NCI-H460 (cell line): ENCODE measurements at places on chromosomes 5 and 9.

DNA sequence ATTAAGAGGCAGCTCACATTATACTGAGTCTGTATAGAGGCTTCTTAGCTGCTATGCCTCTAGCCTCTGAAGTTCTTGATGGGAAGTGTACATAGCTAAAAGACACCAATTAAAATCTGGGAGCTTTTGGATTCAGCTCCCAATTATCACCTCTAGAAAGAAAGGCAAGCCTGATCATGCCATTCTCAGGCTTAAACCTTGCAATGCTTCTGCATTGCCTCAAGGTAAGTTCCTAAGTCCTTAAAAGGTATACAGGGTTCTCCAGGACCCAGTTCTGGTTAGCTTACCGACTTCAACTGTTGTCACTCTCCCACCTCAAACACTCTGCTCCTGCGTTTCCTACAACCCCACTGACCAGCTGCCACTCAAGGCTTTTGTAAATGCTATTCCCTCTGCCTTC is 17.5 kb upstream of the CCL28 start:
- no peak for DNase-seq

GRCh38 chr5:148372166-148372725 is 11.5 kb upstream of the FBXO38 start:
- DNase-seq, result no peak

DNA sequence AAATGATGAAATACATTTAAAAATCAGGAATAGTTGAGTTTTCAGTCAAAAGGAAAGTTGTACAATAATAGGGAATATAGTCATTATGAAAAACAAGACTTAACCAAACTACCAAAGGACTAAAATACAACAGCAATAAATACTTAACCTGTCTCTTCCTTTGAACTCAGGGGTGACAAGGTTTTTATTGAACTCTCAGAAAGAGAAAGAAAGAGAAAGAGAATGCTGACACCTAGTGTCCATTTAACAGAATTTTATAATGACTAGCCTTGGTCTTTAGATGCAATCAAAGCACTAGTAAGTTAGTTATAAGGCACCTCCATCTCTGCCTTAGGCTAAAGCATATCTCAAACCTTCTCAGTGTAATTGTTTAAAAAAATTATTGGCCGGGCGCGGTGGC is 47.5 kb downstream of the UIMC1 start:
- DNase-seq, result peak; percentile 49

DNA sequence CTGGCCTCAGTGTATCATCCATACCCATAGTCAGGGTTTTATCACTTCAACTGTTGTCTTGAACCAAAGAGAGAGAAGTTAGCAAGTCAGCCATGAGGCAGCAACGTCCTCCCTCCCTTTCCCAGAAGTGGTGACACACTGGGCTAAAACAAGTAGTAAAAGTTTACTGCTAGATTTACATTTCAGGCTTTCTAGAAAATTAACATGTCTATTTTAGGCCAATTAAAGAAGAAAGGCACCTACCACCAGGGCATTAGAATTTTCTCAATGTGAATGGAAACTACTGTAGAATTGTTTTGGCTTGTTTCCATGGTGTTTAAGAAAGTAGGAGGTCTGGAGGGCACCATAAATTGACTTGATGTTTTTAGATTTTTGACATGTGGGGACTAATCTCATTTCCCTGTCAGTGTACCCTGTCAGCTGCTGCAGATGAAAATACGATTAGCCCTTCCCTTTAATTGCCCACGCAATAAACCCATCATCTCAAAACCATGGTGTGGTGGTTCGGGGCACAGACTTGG is 121.8 kb upstream of the ELL2 start:
- no peak for DNase-seq

DNA sequence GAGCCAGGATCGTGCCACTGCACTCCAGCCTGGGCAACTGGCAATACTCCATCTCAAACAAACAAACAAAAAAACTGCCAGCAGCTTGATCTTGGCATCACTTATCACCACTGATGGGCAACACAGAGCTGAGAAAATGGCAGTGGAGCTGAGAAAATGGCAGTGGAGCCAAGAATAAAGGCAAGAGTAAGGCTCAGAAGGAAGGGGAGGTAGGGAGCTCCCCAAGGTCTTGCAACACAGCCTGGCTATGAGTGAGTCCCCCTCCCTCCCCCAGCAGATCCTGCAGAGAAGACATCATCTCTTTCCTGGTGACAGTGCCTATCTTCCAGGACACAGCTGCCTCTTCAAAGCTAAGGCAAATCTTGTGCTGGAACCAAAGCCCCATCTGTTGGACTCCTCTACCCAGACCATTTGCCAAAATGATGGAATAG is 70.3 kb downstream of the UGCG start:
- no peak for DNase-seq

- DNase-seq, result no peak
Measured at GRCh38 chr5:50744776-50745175, 78.3 kb downstream of the PARP8 start.

GRCh38 chr9:116383936-116384335 is 230.3 kb downstream of the PAPPA start:
- DNase-seq, result no peak

GRCh38 chr5:57277085-57277484 is 103.2 kb downstream of the GPBP1 start:
- DNase-seq, result peak; percentile 17

DNA sequence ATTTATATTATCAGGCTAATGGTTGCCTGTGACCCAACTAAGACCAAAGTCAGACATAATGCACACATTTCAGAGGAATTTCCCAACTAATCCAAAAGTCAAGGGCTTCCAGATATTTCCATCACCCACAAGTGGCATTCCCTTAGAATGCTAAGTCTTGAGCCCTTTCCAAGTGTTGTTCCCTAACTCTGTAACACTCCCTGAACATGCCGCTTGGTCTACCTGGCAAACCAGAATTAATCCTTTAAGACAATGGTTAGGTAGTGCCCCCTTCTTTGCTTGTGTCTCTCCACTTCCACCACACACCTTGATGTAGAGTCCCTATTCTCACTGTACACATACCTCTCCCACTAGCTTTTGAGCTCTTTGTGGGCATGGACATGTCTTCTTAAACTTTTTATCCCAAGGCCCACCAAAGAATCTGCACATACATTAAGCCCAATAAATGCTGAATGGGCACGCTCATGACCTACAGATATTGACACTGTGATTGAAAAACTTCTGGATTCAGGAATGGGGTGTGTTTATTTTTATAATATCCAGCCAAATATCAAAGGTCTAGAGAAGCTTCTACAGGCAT is 37.8 kb upstream of the IFNE start:
- no peak for DNase-seq

- DNase-seq, result peak; percentile 87
Measured at GRCh38 chr9:131635285-131635684, 90.0 kb downstream of the PRRT1B start.

- no peak for DNase-seq
Measured at GRCh38 chr9:103188781-103189350, 193.7 kb downstream of the CYLC2 start.

DNA sequence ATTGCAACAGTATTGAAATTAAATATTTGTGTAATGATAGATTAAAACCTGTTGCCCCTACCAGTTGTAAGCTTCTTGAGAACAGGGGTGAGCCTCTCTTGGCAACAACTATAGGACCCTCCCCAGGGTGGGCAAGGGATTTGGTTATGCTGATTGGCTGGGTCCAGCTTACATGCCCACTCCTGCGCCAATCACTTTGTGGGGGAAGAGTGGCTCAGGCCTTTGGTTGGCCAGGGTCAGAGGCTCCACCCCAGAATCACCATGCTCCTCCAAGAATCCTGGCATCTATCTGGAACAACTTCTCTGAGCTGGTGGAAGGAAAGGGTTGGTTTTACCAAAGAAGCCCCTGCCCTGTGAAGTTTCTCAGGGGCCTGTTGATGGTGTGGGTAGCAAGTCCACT is 8.6 kb upstream of the PITX1 start:
- no peak for DNase-seq

DNA sequence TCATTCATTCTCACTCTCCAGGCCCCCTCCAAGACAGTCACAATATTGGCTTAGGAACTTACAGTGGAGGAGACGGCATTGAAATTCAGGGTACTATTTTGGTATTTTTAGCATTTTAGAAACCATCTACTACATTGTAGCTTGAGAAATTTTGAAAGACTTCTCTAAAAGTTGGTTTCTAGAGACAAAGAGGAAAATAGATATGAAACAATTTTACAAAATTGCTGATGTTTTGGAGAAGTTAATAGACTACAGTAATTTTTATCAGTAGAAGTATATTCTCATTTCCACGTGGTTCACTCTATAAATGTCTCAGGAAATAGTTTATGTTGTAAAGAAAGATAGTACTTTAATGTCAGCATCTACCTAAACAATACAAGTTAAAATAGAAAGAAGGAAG is 63.2 kb upstream of the ZSWIM6 start:
- DNase-seq, result no peak

GRCh38 chr5:125970631-125971307 is 452.4 kb upstream of the GRAMD2B start:
- DNase-seq, result no peak

DNA sequence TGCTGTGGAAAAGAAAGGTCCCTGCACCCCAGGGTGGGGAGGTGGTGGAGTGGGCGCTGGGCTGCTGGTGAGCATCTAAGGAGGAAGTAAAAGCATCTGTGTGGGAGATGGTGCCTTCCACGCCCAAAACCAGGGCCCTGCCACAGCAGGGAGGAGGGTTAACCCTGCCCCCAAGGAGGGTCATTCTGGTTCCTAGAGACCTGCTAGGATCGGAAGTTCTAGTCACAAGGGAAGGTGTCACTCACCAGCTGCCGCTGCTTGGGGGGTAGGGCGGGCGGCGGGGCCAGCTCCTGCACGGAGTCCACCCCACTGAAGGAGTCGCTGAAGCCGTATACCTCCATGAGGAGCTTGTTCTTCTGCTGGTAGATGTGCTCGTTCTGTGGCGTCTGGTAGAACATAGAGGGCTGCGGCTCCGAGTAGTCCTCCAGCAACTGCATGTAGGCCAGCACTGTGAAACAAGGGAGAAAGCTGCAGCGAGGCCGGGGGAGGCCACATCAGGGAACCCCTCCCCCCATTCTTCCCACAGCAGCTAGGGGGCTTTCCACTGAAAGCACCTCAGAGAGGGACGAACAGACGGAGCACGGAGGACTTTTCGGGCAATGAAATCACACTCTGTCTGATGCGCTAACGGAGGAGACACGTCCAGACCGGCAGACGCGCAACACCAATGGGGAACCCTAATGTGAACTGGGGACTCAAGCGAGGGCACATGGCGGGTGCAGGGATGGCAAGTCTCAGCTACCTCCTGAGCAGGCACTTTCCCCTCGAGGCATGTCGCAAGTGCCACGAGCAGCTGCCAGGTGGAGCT is 76.4 kb downstream of the PRRT1B start:
- no peak for DNase-seq

DNA sequence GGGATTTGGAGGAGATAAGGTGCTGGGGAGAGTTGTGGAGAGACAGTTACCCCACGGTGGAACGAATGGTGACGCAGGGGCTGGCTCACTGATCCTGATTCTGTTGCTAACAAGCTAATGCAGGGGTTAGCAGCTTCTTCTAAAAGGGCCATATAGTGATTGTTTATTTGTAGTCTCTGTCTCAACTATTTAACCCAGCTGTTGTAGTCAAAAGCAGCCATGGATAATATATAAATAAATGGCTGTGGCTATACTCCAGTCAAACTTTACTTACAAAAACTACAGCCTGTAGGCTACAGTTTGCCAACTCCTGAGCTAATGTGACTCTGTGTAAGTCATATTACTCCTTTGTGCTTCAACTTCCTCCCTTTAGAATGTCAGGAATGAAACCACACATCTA is 21.8 kb downstream of the STOM start:
- no peak for DNase-seq

- no peak for DNase-seq
Measured at GRCh38 chr5:131212471-131213021, 41.8 kb downstream of the LYRM7 start.

- no peak for DNase-seq
Measured at GRCh38 chr5:134041570-134042411, 37.0 kb upstream of the VDAC1 start.

DNA sequence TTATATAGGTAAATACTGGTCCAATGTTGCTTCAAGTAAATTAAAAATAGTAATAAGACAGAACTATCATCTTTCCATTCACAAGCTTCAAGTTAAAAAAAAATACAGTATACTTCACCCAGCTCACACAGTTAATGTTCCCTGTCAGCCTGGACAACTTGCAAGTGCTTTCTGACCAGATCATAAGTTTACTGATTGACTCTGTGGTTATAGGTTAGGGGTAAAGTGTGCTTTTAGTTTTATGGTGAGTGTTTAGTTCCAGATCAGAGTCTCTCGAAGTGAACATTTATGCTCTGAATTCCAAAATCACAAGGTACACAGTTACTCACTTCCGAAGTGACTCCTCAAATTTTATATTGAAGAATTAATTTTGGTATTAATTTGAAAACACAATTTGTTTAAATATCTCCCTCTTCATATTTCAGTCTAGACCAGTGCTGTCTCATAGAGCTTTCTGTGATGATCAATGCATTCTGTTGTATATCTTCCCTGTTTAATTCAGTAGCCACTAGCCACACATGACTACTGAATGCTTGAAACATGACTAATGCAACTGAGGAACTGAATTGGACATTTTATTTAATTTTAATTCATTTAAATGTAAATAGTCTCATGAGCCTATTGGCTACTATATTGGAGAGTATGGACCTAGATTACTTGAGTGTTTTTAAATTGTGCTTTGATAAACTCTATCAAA is 90.7 kb downstream of the MEF2C start:
- no peak for DNase-seq

DNA sequence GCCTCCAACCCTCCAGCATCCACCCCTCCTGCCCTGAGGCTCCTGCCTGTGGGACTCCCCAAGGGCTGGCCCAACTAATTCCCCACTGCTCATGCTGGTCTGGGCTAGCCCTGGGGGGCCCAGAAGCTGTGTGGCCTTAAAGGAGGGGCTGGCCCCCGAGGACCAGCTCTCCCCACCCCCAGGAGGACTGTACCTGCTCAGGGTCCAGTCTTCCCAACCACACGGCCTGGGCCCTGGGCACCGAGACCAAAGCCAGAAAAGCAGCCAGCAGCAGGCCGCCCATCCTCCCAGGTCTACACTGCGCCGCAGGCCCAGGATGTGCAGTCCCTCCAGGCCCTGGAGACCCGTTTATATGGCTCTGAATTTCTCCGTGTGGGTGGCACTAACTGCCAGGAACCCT is at the start of gene LCN6:
Gene LCN6 (minus strand): TSS at position 325 of the 400 bp plus-strand sequence. CDS start 42 bp downstream, at position 283.
- DNase-seq, result no peak

- DNase-seq, result no peak
Measured at GRCh38 chr5:137600721-137601360, 101.7 kb upstream of the SPOCK1 start.

DNA sequence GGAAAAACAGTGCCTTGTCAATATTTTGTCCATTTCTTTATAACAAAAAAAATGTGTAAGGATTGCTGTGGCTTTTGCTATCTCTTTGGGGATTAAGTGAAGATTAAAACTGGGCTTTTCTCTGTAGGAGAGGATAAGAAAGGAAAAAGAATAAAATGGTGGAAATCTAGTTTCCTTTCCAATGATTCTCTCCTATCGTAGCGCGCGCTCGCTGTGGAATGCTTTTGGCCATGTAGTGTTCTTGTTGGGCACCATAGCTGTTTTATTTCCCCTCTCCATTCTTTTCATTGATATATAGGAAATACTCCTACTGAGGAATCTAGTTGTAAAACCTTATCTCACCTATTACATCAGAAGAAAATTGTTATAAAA is 1.5 kb downstream of the STXBP1 start:
- no peak for DNase-seq

GRCh38 chr5:143476601-143477211 is 73.2 kb upstream of the NR3C1 start:
- DNase-seq, result no peak
